GM04504 (cell line): ENCODE measurements at places on chromosomes 5 and 9.

GRCh38 chr5:13133951-13134350, 810.5 kb downstream of the DNAH5 start:
- DNase-seq: no peak

DNA sequence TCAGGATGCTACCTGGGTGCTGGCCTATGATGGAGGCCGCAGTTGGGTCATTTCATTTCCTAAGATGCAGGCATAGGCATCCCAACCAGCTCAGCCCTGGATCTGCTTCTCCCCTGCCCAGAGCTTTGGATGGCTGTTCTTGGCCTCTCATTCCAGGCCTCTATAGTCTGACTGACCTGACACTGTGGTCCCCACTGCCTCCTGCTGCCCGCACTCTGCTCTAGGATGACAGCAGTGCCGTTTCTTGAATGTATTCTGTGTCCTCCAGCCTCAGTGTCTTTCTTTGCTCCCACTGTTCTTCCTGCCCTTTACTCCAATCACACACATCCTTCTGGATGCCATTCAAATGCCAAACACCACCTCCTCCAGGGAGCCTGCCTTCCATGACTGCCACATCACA, 235.7 kb downstream of the HSPA4 start:
- DNase-seq: peak; percentile 8

- DNase-seq: no peak
Measured at GRCh38 chr5:5351288-5351979, 71.0 kb upstream of the ICE1 start.

DNA sequence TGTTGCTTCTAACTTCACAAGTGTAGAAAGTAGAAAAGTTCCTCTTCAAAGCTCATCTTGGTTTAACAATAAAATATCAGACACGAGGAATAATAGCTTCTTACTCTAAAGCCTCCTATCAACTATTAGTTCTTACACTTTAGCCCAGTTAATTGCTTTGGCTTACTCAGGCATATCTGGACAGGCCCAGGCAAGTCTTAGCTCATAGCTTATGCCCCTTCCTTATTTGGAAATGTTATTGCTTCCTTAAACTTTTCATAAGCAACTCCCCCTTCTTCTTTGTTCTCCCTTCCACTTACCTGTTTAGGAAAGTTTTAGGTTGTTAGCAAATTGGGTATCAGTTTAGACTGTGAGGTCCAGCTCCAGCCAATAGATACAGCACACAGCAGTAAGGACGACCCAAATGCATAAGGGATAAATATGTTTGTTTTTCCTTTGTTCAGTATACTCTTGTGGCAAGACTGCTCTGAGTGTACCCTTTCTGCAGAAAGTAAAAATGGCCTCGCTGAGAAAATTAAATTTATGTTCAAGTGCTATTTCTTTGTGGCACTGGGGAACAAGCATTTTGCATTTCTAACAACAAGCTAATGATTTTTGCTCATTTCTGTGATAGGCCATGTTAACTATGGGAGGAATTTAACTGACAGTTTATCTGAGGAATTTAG, 162.1 kb downstream of the SMC2 start:
- DNase-seq: no peak

DNA sequence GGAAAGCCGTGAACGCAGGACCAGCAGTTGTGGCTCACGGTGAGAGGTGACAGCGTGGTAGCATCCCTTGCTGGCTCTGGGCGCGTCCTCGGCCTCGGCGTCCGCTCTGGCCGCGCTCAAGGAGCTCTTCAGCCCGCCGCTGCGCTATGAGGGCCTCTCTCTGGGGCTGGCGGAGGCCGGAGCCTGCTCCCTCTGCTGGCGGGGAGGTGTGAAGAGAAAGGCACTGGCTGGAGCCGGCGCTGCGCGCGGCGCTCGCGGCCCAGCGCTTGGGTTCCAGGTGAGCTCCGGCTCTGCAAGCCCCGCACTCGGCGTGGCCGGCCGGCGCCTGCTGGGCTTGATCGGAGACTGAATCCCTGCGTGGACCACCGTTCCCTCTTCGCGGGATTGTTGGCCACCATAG, 705.6 kb downstream of the SEMA5A start:
- no peak for DNase-seq

GRCh38 chr5:148238418-148238794, at the start of gene MARCOL:
Gene MARCOL, plus strand, starts transcription at chr5:148238525. Its CDS starts 73 bp downstream, at chr5:148238598.
- DNase-seq: no peak

DNA sequence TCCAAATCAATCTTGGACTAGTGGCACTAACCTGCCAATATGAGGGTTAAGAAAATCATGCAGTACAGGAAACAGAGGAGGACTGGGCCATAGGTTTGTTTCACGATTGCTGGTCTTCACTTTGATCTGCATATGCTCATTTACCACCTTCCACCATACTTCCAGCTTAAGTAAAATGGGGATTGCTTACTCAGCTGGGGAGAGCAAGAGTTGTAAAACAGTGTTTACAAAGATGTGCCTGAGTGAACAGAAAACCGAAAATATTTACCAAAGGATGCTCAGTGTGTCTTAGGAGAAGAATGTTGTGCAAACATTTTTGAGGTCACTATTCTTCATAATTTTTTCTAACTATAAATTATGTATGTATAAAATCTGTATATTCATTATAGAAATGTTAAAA, 65.1 kb upstream of the DNAH5 start:
- no peak for DNase-seq

DNA sequence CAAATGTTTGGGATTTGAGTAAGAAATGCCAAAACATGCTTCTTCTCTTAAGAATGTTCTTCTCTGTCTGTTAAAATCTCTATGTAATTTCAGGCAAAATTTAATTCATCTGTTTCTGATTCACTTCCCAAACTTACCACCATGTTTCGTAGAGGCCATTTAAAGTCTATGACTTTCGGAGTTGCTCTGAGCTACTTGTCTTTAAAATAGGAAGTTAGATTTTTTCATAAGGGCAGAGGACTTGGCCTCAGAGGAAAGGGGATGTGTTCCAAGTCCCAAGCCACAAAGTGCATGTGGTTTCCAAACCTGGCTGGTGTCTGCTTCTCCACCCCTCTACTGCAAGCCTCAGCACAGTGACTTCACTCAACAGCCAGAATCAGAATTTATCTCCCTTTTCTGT, 111.3 kb upstream of the ADRA1B start:
- no peak for DNase-seq

DNA sequence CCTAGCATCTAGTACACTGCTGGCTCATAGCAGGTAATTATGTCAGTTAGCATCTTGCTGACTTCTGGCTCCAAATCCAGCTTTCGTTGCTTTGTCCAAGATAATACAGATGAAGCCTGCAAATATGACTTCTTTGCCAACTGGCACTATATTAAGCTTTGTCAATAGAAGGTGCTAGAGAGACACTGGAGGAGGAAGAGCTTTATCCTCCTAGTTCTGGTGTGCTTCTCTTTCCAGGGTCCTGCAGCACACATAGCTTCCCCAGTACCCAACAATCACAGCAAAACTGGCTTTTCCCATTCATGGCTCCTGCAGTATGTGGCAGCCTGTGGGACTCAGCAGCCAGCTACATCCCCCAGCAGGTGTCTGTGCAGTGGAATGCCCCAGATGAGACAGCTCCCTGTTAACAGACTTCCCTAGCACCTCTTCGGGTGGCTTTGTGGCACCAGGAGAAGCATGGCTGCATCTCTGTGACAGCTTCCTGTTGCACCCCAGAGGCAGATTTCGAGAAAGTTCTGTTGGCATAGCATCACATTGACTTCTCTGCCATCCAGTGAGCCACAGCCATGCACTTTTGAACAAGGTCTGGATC, 147.8 kb downstream of the OXCT1 start:
- no peak for DNase-seq

DNA sequence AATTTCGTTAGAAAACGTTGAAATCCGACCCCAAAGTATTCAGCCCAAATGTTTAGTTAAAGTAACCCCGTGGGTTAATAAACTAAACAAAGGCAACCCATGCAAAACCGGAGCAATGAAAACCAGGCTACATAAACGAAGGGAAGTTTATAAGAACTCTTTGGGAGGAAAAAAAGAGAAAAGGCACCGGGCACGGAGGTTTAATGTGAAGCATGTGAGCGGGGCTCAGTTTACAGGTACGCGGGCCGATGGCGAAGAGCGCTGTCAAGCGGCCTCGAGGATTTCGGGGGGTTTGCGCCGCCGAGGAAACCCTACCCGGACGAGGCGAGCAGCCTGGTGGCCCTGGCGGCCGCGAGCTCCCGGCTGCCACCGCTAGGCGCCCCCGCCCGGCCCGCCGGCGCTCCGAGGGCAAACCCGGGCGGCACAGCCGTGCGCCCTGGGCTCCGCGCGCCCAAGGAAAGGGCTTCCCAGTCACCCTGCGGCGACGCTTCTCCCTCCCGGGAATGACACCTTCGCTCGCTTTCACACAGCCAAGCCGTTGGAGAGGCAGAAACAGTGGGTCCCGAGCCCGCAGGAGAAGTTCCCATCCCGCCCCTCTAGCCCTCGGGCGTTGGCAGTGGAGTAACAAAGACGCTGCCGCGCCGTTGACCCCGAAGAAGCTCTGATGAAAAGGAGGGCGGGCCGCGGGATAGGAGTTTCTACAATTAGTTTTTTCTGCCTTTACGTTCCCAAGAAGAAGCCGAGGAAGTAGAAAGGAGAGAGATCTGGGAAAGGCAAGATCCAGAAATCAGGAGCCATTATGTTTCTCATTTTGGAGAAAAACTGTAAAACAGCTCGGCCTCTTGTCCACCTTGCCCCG, 126.0 kb downstream of the TMEM174 start:
- no peak for DNase-seq

DNA sequence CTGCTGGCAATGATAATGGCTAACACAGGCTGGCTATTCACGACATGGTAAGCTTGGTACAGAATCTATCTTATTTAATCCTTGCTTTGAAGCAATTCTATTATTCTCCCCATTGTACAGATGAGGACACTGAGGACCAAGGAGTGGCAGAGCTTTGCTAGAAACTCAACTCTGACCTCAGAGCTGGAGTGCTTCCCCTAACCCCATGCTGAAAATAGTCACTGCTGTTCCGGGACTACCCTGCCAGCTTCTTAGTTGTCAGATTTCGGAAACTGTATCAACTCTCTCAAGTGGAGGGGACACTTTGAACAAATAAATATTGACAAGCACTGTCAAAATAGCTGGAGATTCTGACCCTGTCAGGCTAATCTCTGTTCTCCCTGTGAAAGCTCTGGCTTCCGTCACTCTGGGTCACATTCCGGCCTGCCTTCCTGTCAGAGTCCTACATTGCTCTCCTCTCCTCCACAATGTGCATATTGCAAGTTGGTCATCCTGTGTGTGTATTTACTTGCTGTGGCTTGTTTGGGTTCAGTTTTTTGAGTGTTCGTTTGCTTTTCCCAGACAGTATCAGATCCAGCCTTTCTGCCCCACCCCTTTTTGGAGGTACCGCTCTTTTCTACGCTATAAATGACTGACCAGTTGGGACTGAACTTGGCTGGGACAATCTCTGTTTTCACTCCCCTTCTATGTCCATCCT, 134.3 kb upstream of the MAP1B start:
- no peak for DNase-seq

DNA sequence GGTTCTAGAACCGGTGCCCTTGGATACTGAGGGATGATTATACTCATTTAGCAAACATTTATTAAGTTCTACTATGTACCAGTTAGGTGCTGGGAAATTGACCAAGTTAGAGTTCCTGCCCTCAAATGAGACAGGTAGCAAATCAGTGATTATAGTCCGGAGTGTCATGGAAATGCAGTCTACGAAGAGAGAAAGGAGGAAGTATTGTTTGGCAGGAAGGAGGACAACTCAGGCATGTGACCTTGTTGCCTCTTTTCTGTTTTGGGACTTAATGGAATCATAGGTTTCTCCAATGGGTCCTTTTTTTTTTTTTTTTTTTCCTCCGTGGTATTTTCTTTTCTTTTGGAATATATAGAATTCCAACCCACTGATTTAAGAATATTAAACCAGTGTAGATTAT, 28.0 kb downstream of the OSTF1 start:
- no peak for DNase-seq

- no peak for DNase-seq
Measured at GRCh38 chr5:65061974-65062353, 293.2 kb downstream of the CWC27 start.

DNA sequence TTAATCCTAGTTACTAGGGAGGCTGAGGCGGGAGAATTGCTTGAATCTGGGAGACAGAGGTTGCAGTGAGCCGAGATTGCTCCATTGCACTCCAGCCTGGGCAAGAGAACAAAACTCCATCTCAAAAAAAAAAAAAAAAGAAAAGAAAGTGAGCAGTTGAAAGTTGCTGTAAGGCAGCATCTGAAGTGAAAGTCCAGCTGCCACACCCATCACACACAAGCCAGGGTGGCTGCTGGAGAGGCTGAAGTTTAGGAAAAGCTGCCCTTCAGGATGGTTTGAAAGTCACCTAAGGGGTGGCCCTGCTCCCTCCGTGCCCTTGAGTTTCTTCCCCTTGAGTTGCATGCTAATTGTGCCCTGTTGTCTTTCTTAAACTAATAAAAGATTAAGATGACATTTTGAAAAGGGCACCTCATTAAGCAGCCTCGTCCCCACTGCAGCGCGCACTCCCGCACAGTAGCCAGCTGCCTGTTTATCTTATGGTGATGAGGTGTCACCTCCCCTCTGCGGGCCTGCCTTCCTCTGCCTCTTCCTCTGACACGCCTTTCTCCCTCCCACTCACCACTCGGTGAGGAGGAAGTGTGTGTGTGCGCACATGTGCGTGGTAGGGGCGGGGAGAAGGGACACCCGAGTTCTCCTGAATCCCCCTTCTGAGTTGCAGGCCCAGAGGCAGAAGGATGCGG, 104.2 kb upstream of the PANK3 start:
- no peak for DNase-seq

DNA sequence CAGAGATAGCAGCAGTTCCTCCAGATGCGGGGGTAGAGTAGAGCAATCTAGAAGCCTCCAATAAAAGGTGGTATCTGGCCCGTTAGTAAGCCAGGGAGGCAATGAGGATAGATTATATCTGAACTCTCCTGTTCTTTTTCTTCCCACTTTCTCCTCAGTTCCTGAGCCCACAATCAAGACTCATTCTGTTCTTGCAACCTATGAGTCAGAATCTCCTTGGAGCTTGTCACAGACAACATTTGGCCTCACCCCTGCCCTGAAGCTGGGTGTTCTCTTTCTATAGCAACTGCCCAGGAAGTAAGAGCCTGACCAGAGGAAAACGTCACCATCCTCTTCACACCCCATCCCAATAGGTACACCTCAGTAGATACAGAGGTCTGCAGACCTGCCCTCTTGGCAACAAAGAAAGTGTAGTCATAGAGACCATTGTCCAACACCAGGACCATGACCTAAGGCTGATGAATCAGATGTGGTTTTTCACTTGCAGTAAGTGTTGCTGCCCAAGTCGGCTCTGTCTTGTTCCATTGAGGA, 76.3 kb upstream of the PCA3 start:
- peak; percentile 51 for DNase-seq

DNA sequence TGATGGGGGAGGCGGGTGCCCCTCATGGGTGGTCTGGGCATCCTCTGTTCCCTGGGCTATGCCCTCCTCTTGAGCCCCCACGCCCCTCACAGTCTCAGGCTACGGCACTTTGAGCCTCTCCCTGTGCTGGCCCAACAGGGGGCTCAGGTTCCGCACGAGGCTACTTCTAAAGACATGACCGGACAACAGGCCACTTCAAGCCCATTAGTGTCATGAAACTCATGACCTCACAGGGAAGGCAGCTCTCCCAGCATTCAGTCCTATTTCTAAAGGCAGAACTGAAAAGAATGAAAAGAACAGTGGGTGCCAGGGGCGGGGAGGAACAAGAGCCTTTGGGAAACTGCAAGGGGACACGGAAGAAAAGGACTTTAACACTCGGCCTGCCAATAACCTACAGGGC, 45.0 kb downstream of the COL23A1 start:
- DNase-seq: no peak

- DNase-seq: no peak
Measured at GRCh38 chr5:125700380-125700861, 722.8 kb upstream of the GRAMD2B start.
